ENCODE measurements at places on chromosomes 2 and 18. TPM values are rescaled to one million over a fixed set of nuclear protein-coding genes. Genes with fewer than 3 reads are reported as not detected.

The OTOS gene
- not detected for total RNA-seq

The ERFE gene
- 0.11 TPM for total RNA-seq

The UNC80 gene
- not detected for total RNA-seq

The MOCOS gene
- total RNA-seq: 0.30 TPM

The ITGAV gene
- total RNA-seq: 9.6 TPM

The CDK15 gene
- total RNA-seq: not detected

The SERPINB10 gene
- total RNA-seq: not detected

The MRPS9 gene
- total RNA-seq: 25.0 TPM

The LBH gene
- 71.7 TPM for total RNA-seq

The CYRIA gene
- total RNA-seq: 0.70 TPM

The PLEK gene
- total RNA-seq: 0.86 TPM

The HMSD gene
- total RNA-seq: 1.2 TPM

The NT5DC4 gene
- not detected for total RNA-seq

The ACKR3 gene
- 4.9 TPM for total RNA-seq

The CREB1 gene
- total RNA-seq: 114 TPM

The POU3F3 gene
- not detected for total RNA-seq

The ABCG8 gene
- total RNA-seq: not detected

The PLA2R1 gene
- not detected for total RNA-seq

The CFC1 gene
- not detected for total RNA-seq

The SLC4A3 gene
- total RNA-seq: not detected

The ABCG5 gene
- total RNA-seq: not detected

The MAB21L4 gene
- total RNA-seq: not detected

The CPO gene
- not detected for total RNA-seq

The HNMT gene
- not detected for total RNA-seq

The HOXD3 gene
- total RNA-seq: not detected

The CFAP65 gene
- total RNA-seq: not detected

The MROH2A gene
- total RNA-seq: not detected

The CNTNAP5 gene
- not detected for total RNA-seq

The UGT1A1 gene
- total RNA-seq: not detected

The LRRC30 gene
- not detected for total RNA-seq

The SNRNP200 gene
- total RNA-seq: 176 TPM

The ARID5A gene
- 53.6 TPM for total RNA-seq

The B3GNT7 gene
- not detected for total RNA-seq

The REEP1 gene
- total RNA-seq: 0.45 TPM

The CSRNP3 gene
- not detected for total RNA-seq

The CPS1 gene
- total RNA-seq: 1.0 TPM

The RNF144A gene
- total RNA-seq: 36.4 TPM

The SERPINB12 gene
- not detected for total RNA-seq

The GCFC2 gene
- 24.8 TPM for total RNA-seq

The LBX2 gene
- total RNA-seq: 0.50 TPM

The FBXO41 gene
- 16.2 TPM for total RNA-seq

All from T-helper 2 cell treated with Interferon-gamma antibody and Interleukin-4, amounts not matched to agents 100 ng/mL and 5 ng/mL, for 36 hours (primary cell).